ENCODE measurements at places on chromosomes 13 and 19.

- no peak for DNase-seq
Measured at GRCh38 chr13:27151798-27152599, 19.6 kb downstream of the USP12 start.

DNA sequence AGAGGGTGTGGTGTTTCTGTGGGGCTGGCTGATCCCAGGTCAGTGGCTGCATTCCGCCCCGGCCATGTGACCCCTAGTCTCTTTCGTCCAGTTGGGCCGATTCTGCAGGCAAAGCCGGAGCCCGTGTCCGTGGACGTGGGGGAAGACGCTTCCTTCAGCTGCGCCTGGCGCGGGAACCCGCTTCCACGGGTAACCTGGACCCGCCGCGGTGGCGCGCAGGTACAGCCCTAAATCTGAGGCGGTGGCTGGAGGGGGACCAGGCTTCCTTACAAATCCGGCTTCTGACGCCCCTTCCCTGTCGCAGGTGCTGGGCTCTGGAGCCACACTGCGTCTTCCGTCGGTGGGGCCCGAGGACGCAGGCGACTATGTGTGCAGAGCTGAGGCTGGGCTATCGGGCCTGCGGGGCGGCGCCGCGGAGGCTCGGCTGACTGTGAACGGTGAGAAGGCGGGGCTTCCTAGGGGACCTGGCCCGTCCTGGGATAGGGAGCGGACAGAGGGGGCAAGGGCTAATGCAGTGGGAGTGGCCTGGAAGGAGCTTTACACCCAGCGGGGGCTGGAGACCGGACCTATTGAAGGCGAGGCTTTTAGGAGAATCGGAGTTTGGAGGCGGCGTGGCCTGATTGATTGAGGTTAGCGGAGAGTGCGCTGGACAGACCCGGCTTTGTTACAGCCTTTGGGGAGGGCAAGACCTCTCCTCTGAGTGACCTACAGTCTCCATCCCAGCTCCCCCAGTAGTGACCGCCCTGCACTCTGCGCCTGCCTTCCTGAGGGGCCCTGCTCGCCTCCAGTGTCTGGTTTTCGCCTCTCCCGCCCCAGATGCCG lies 4.3 kb downstream of the KIRREL2 start:
- no peak for DNase-seq

- DNase-seq: no peak
Measured at GRCh38 chr19:46723471-46723870, 6.6 kb upstream of the PRKD2 start.

- no peak for DNase-seq
Measured at GRCh38 chr13:52026246-52026626, 1.7 kb downstream of the UTP14C start.

- DNase-seq: no peak
Measured at GRCh38 chr19:31064491-31064890, 284.7 kb downstream of the TSHZ3 start.

- no peak for DNase-seq
Measured at GRCh38 chr19:33291623-33292534, 10.5 kb downstream of the CEBPA start.

- no peak for DNase-seq
Measured at GRCh38 chr13:34346626-34347025, 528.7 kb downstream of the RFC3 start.

GRCh38 chr19:46068345-46069258 lies 27.8 kb upstream of the IGFL4 start:
- no peak for DNase-seq

- DNase-seq: no peak
Measured at GRCh38 chr19:42115219-42115618, 17.0 kb downstream of the POU2F2 start.

DNA sequence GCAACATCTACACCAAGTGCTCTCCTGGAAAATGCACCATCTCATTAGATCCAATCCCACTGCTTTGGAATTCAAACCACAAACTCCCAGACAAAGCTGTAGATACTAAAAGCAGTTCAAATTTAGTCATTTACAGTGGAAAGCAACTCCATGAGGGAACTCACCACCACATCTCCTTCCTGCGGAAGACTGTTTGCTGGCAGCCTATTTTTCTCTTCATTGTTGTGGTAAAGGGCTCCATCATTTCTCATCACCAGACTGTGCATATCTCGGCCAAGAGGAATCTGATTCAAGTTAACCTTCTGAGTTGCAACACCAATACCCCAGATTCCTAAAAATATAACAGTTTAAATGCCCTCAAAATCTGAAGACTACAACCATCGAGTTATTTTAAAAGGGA lies 8.4 kb downstream of the SPRYD7 start:
- no peak for DNase-seq

DNA sequence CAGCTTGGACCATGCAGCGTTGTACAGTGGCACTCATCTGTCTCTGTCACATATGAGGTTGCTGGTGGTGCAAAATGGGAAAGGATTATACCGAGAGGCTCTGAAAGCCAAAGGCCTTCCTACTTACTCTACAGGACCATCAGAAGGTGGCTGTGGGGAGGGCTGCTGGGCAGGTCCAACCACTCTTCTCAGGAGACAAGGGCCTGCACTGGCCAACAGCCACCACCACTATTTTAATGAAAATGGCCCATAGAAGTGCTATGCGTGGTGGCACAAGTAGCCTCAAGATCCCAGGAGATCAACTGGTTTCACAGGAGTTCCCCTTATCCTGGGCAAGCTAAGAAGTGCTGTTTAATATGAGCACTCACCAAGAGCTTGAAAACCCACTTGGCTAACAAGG lies 52.3 kb downstream of the MRPL57 start:
- peak; percentile 42 for DNase-seq

DNA sequence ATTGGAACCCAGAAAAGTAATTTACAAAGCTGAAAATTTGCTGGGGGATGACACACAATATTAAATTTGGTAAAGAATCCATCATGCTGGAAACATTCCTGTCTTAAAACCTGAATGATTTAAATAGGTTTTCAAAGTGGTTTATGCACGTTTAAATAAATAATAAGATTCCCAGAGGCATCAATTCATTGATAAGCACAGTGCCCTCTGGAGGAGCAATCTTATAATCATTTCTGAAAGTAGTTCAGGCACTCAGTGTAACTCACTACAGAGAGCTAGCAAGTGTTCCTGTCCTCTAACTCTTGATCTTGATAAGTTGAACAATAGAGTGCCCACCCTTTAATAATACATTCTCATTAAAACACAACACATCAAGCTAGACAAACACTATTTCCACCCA lies 43.5 kb upstream of the SHISA2 start:
- DNase-seq: no peak

DNA sequence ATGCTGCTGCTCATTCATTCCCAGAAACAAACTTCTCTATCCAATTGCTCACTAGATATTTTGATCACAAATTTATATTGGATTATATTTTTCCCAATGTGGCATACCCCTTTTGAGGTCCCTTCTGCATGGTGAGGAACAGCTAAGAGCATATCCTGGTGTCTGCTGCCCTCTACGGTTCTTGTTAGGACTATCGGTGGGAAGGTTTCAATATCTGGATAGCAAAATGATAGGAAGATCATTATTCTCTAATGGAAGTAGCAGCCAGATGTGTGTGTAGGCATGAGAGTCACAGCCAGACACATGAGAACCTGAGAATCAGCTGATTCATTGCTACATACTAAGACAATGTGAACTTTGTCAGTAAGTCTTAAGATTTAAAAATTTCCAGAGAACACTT lies 1422.4 kb upstream of the MIR17HG start:
- DNase-seq: no peak
